ENCODE measurements at places on chromosomes 1 and 21.

- no peak for DNase-seq
Measured at GRCh38 chr1:59927213-59927612, 640 bp upstream of the CYP2J2 start.

- no peak for DNase-seq
Measured at GRCh38 chr1:101039245-101039644, 13.7 kb upstream of the DPH5 start.

DNA sequence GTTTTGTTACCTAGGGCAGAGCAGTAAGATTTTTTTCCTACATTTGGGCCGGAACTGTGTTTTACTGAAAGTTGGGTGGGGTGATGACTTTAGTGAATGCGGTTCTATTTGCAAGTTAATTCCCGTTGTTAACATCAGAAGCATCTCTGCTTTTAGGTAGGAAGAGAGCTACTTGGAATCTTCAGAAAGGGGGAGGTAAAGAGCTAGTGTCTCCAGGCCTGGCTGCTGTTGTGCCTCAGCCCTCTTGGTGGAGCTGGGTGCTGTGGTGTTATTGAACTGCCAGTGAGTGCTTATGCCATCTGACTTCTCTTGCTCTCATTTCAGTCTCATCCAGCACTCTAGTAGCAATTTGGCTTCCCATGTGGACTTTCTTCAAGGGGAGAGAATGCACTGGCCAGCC lies 3.4 kb downstream of the KDM4A start:
- no peak for DNase-seq

DNA sequence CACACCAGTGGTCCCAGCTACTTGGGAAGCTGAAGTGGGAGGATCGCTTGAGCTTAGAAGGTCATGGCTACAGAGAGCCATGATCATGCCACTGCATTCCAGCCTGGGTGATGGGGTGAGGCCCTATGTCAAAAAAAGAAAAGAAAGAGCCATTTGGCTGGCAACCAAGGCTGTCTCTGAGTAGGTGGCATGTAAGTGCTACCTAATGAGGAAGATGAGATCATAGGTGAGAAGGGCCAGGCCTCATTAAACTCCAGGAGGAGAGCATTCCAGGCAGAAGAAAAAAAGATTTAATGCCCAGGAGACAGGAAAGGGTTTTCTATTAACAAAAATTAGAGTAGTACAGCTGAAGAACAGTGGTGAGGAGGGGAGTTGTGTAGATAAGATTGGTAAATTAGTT lies 103.4 kb upstream of the ZNF678 start:
- DNase-seq, result no peak

DNA sequence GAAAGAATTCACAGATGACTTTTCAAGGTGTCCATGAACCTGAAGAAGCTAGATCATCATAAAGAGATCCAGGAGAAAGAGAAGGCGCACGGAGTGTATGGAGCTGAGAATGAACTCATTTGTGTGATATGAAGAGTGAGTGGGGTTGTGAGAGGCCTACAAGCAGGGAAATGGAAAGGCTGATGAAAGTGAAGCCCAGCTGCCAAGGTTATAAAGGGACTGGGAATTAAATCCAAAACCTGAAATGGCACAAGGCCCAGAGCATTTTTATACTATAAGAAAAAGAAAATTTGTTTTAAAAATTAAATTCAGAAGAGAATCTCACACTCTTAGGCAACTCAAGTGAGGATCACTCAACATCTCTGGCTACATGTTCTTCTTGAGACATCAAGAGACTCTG lies 43.4 kb downstream of the HSD3B1 start:
- DNase-seq, result no peak

GRCh38 chr21:45534636-45535331 lies 7.5 kb downstream of the SLC19A1 start:
- DNase-seq, result no peak

- no peak for DNase-seq
Measured at GRCh38 chr1:44346878-44347277, 8.2 kb downstream of the ERI3 start.

GRCh38 chr1:197915862-197916499 lies 1.2 kb upstream of the LHX9 start:
- DNase-seq, result no peak

GRCh38 chr1:169753549-169753948 lies 19.7 kb upstream of the SELE start:
- DNase-seq, result no peak

DNA sequence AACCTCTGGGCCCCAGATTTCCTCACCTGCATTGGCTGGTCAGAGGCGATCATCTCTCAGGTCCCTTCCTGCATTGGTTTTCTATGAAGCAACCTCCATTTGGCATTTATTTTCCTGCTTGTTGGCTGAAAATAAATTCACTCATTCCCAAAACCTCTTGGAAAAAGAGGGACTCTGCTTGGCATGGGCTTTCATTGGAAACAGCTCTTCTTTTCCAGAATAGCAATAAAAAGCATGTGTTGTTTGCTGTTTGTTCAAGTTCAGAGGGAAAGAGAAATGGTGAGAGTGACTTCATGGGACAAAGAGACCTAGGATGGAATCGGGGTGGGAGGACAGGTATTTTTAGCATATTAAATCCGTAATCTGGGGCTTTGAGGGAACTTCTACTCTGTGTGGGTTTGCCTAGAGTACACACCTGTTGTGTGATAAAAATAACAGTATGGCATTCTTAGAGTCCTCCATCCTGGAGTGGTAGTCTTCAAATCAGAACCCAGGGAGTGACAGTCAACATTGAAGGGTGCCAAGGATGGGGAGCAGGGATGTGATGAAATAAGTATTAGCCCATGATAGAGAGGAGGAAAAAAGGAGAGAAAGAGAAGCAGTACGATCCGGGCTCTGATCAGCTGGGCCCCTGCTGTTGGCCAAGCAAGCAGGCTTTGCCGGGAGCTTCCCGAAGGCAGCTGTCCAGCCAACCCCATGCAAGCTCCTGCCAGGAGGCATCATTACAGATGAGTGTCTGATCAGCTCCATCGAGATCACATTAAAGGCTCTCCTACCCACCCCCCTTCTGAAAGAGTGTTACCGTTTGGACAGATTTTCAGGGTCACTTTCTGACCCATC lies 131.9 kb upstream of the NFIA start:
- DNase-seq, result no peak

- DNase-seq, result no peak
Measured at GRCh38 chr1:8512504-8512903, 194.6 kb downstream of the SLC45A1 start.

GRCh38 chr1:152983234-152983633 lies 647 bp upstream of the SPRR1A start:
- no peak for DNase-seq

DNA sequence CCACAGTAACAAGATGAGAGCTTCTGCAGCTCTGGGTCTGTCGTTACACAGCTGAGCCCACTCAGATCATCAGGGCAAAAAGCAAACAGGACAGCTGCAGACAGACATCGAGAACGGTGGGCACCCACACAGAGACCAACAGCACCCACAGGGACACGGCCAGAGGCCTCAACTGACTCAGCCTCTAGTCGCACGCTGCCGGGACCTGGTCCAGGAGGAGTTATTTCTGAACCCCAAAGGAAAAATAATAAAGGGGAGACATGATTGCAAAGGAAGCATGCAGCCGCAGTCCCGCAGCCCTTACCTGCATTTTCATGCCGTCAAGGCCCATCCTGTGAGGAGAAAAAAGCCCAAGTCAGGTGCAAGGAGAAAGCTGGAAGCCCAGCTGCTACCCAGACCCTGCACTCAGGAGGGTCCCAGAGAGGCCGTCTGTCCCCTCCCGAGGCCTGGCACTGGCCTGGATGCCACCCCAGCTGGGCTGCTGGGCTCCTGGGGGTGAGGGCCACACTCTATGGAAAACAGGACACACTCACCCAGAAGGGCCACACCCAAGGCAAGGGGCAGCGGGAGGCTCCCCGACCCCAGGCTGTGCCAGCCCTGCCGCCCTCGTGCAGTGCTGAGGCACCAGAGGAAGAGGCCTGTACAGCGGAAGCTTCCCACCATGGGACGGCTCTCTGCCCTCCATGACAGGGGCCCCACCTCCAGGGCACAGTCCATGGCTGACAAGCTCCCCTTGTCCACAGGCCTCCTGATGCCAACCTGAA lies 15.7 kb downstream of the LSS start:
- DNase-seq, result no peak

DNA sequence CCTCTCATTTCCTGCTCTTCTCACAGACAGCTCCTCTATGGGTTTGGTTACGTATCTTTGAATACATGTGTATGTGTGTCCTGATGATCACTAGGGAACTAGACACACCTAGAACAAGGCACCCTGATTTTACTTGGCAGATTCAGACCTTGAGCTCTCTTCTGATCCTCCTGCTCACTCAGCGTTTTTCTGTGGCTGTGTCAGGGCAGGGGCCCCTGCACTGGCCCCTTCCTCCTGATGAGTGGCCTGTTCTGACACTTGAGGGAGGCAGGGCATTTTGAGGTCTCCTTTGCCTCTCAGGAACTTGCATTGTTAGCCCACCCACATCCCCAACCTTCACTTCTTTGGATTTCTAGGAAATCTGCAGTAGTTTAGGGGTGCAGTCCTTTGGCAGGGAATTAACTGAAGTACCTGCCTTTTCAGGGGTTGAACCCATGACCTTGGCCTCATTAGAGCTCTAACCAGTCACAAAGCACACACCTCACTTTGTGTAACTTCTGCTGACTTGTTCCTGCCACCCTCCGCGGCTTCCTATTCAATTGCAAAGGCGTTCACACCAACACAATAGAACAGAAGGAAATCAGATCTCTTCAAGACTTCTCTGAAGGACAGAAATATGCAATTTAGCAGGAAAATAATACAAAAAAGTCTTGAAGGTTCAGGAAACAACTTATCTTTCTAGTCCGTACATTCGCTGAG lies 8.8 kb downstream of the SMYD2 start:
- DNase-seq, result no peak

GRCh38 chr1:243253926-243254232 lies 1.2 kb downstream of the CEP170 start:
- no peak for DNase-seq

- no peak for DNase-seq
Measured at GRCh38 chr1:85822696-85823095, 114.5 kb upstream of the ZNHIT6 start.

DNA sequence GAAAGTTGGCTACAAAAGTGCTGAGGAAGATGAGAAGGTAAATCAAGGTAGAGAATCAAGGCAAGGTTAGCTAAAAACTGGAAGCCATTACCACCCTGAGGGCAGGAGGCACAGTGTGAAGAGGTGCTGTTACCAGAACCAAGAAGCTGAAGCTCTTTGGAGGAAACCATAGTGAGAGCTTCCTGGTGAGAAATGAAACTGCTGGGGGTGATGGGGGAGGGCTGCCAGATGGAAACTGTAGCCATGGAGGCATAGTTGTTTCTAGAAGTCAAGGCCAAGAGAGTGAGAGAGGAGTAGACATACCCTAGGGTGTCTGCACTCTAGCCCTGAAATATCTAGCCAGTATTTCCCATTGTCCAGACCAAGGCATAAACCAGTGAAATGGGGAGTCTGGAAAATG lies 28.7 kb downstream of the IFI44 start:
- DNase-seq, result peak; percentile 17

DNA sequence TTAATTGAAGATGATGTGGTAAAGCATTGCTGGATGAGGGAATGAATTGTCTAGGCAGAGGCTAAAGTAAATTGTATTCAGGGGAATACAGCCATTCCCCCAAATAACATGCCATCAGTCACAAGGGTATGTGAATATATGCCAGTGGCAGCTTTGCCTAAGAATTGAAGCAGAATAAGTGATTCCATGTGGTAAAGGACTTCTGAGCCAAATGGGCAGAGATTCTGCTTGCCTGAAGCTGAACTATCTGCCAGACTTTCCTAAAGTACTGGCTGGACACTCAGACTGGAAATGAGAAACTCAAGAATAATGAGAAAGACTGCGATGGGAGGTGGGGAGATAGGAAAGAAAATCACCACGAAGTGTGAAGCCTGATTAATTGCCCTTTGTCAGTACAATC lies 2.4 kb downstream of the LIX1L start:
- DNase-seq, result no peak

GRCh38 chr1:18599086-18599485 lies 31.6 kb upstream of the PAX7 start:
- no peak for DNase-seq

GRCh38 chr1:164790081-164790480 lies 231.1 kb downstream of the PBX1 start:
- DNase-seq, result no peak

GRCh38 chr1:110004583-110004982 lies 20.0 kb downstream of the AHCYL1 start:
- no peak for DNase-seq

DNA sequence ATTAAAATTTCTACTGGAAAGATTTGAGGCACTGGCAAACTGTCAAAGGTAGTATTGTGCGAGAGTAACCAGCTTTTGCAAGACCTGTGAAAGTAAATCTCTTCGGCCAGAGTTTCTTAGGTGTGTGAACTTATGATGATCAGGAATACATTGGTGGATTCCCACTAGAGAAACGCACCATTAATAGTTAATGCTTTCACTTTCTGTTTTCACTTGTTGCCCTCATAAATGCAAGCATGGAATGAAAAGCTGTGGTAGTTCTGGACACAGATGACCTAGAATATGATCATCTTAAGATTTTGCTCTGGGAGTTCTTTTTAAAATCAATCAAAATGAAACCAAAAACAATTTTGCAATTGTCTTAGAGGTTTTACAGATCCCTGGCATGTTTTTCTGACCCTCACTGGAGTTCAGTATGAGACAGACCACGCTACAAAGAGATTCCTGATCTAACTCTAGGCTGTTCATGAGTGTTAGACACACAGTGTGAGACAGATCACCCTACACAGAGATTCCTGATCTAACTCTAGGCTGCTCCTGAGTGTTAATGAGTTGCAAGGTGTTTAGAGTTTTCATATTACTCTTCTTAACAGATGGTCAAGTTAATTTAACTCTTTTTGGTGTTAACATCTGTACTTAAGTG lies 98.8 kb downstream of the SDCCAG8 start:
- peak; percentile 10 for DNase-seq

DNA sequence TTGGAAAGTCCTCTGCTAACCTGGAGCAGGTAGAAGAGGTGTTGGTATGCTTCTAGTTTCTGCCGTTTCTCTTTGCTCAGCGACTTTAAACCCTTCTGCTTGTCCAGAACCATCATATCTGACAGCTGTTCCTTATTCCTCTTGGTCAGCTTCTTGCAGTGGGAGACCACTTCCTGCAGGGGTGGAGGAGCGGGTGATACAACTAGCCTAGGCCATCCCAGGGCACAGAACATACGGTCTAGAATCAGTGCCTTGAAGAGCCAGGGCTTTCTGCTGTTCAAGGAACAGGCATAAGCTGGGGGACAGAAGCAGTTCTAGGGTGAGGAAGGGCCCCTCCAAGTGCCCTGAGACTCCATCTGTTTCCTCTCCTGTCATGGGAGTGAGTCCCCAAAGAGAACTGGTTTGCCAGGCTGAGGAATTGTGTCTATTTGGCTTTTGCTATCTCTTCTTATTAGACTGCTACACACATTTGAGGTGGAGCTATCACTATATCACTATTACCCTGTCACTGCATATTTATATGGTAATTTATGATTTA lies 32.5 kb downstream of the IQGAP3 start:
- no peak for DNase-seq

DNA sequence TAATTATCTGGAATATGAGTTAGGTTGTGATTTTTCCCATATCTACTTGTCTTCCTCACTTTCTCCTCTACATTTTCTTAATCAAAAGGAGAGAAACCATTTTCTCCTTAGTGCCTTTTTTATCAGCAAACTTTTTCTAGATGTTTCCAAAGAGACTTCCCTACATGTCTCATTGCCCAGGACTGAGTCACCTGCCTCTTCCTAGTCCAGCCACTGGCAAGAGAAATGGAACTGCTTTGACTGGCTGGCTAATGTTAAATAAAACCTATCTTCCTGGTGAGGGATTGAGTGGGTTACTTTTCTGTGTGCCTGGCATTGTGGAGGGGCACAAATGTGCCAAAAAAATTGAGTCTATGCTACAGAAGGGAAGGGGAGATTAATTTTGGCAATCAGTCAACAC lies 52.1 kb upstream of the CD5L start:
- no peak for DNase-seq

Measured in GM20000 (cell line).